ENCODE measurements at places on chromosomes 3 and 15. TPM values are rescaled to one million over a fixed set of nuclear protein-coding genes. Genes with fewer than 3 reads are reported as not detected.

DNA sequence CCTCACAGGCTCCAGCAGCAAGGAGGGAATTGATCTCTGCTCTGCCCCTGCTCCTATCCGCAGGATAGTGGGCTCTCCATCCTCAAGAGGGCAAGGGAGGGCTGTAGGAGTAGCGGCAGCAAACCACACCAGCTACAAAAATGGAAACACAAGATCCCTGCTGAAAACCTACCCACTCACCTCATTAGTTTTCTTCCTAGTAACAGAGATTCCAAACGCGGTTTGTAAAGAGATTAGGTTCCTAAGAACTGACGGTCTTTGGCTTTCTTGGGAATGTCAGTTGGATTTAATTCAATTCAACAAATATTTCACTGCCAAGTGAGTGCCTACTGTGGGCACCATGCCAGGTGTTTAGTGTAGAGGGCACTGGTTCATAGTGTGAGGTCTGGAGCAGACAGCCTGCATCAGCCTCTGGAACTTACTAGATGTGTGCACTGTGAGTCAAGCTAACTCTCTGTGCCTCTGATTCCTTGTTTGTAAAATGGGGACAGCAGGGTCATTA lies 84.7 kb downstream of the MRPL46 start:
- no peak for DNase-seq

GRCh38 chr3:113200946-113201345 lies 10.4 kb upstream of the BOC start:
- DNase-seq = no peak

DNA sequence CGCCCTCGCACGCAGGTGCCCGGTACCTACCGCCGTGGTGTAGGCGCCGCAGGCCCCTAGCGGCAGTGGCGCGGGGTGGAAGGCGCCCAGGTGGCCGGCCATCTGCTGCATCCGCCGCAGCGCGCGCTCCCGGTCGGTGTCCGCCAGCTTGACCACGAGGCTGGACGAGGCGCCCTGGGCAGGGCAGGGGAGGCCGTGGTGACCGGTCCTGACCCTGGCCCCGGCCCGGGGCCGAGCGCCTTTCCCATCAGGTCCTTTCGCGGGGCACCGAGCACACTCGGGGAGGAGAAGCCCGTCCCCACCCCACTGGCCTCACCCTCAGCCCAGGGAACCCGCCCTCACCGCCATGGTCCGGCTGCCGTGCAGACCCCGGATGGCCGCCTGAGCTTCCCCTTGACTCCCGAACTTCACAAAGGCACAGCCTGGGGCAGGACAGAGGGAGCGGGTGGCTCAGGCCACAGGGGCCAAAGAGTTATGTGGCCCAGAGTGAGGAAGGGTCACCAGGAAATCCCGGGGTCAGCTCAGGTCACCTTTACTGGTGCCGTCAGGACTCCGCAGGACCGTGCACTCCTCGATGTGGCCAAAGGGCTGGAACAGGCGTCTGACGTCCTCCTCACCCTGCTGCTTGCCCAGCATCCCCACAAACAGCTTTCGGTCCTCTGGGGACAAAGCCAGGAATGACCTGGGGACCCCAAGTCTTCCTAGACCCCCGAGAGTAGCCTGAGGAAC lies 17.4 kb upstream of the PARP6 start:
- no peak for DNase-seq

- DNase-seq = no peak
These were observed 24.8 kb downstream of the SPCS1 start for GRCh38 chr3:52730681-52731080.

DNA sequence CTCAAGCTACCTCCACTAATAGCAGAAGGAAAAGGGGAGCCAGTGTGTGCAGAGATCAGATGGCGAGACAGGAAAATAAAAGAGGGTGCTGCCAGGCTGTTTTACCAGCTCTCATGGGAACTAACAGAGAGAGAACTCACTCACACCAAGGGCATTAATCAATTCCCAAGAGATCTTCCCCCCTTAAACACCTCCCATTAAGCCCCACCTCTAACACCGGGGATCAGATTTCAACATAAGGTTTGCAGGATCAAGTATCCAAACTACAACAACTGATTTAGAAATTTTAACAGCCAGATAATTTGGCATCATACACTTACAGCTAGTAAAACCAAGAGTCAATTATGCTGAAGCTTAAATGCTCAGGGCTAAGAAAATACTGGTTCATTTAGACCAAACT lies 18.9 kb downstream of the CD200 start:
- DNase-seq = no peak

DNA sequence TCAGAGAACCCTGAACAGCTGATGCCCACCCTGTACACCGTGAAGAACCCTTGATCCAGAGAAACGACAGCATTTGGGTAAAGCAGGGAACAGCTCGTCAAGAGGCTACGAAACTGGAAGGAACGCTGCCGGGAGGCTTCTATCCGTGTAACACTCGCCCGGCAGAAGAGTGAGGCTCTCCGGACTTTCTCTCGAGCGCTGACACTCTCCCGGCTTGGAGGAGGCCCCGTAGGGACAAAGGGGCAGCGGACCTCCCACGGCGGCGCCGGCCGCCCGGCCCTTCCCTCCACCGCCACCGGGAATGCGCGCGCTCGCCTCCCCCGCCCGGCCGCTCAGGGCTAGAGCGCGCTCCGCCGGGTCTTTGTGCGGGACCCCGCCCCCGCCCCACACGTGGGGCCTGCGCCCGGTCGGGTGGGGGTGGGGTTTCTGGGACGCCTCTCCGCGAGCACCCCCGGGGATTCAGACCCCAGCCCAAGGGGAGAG lies 1.7 kb downstream of the HYAL2 start:
- DNase-seq = no peak

- peak; percentile 52 for DNase-seq
These were observed 9.8 kb upstream of the RUVBL1 start for GRCh38 chr3:128133273-128133883.

DNA sequence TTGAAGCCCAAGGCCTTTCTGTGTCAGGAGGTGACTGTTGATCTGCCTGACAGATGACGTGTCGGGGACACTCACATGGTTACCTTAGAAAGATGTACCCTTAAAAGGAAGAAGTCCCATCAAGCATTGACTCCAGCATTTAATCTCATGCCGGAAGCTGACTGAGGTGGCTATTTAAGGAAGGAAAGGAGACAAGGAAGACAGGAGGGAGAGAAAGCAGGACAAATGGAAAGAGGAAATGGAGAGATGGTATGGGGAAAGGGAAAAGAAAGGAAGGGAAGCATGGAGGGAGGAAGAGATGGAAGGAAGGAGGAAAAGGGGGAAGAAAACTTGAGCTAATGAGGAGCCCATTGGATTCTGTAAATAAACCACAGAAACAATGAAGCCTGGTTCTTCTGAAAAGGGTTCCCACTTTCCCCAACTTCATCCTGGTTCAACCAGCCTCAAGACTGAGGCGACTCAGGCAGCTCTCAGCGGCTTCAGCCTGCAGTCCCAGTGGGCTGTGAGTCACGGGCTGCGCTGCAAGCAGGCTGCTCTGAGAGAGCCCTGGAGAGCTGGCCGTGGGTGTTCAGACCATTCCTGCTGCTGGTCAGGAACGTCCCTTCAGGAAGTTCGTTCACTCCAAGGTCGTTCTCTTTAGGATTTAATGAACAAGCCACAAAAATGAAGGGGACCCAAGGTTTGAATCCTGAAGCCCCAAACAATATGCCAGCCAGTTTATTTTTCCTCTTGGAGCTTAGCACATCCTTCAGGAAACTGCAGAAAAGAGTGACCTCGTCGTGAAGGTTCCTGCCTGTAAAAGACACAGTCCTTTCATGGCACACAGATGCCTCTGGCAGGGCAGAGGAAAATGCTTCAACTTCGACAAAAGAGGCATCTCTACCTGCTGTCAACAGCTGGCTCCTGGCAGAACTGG lies 69.6 kb upstream of the THBS1 start:
- DNase-seq = no peak

TMCO5A gene
- total RNA-seq = not detected

ZNF35 gene
- total RNA-seq = 9.3 TPM

Data from Panc1 (cell line).